ENCODE measurements at places on chromosomes 12 and 14. TPM values are rescaled to one million over a fixed set of nuclear protein-coding genes. Genes with fewer than 3 reads are reported as not detected.

DNA sequence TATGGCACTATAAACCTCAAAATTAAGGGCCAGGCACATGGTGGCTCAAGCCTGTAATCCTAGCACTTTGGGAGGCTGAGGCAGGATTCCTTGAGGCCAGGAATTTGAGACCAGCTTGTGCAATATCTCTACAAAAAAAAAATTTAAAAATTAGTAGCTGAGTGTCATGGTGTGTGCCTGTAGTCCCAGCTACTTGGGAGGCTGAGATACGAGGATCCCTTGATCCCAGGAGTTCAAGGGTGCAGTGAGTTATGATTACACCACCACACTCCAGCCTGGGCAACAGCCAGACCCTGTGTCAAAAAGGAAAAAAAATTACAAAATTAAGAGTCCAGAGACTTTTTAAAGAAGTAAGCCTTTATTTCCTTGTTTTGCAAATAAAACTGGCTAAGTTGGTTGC, 1.8 kb upstream of the GCN1 start:
- peaks cover 39% of the 10 kb centered on the region for H3K36me3 ChIP-seq
- peaks cover 45% of the 10 kb centered on the region for H3K4me1 ChIP-seq
- no peaks in the 10 kb centered on the region for H3K27me3 ChIP-seq
- no peak overlapping the region for H3K4me3 ChIP-seq

- peaks cover 8% of the 10 kb centered on the region for H3K4me1 ChIP-seq
- no peaks in the 10 kb centered on the region for H3K27me3 ChIP-seq
- no peak overlapping the region for H3K4me3 ChIP-seq
- no peak for DNase-seq
- no peaks in the 10 kb centered on the region for H3K36me3 ChIP-seq
- peak overlapping the region; percentile 38 for H3K27ac ChIP-seq
Measured at GRCh38 chr14:54730156-54730961, 163.4 kb downstream of the SAMD4A start.

The CDH24 gene
- 7.8 TPM for total RNA-seq

The IGF1 gene
- total RNA-seq = 6.0 TPM

The IFT81 gene
- 7.3 TPM for total RNA-seq

All from upper lobe of right lung (tissue), 1 donor.